Fibroblast of villous mesenchyme (primary cell): ENCODE measurements at places on chromosomes 5 and 9. TPM values are rescaled to one million over a fixed set of nuclear protein-coding genes. Genes with fewer than 3 reads are reported as not detected.

- no peak for DNase-seq
These were observed 84.6 kb downstream of the ANKRD55 start for GRCh38 chr5:56148453-56148971.

GRCh38 chr5:71587766-71588532 lies 809 bp downstream of the MCCC2 start:
- DNase-seq = peak; percentile 28

GRCh38 chr5:683551-684481 lies 9.3 kb downstream of the TPPP start:
- no peak for DNase-seq

- DNase-seq = no peak
These were observed 188.3 kb downstream of the GABBR2 start for GRCh38 chr9:98520221-98520960.

- no peak for DNase-seq
These were observed 18.3 kb upstream of the PHYHD1 start for GRCh38 chr9:128902351-128903078.

DNA sequence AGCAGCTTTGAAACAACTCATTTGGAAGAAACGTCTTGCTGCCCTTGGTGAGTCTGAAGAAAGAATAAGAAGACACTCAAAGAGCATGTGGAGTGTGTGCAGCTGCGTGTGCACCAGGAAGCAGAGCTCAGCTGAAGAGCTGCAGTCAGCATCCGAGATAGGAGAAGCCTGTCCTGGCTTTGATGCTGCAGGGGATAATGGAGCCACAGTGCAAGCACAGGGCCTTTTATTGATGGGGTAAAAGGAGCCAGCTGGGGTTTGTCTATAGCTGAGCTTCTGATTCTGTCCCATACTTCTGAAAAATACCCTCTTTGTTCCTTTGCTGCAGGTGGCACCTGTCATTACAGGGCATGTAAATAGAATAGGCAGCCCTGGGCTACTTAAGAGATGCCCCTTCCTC lies 375.7 kb upstream of the ZNF462 start:
- DNase-seq = no peak

GRCh38 chr9:18741359-18741758 lies 267.4 kb downstream of the ADAMTSL1 start:
- no peak for DNase-seq

DNA sequence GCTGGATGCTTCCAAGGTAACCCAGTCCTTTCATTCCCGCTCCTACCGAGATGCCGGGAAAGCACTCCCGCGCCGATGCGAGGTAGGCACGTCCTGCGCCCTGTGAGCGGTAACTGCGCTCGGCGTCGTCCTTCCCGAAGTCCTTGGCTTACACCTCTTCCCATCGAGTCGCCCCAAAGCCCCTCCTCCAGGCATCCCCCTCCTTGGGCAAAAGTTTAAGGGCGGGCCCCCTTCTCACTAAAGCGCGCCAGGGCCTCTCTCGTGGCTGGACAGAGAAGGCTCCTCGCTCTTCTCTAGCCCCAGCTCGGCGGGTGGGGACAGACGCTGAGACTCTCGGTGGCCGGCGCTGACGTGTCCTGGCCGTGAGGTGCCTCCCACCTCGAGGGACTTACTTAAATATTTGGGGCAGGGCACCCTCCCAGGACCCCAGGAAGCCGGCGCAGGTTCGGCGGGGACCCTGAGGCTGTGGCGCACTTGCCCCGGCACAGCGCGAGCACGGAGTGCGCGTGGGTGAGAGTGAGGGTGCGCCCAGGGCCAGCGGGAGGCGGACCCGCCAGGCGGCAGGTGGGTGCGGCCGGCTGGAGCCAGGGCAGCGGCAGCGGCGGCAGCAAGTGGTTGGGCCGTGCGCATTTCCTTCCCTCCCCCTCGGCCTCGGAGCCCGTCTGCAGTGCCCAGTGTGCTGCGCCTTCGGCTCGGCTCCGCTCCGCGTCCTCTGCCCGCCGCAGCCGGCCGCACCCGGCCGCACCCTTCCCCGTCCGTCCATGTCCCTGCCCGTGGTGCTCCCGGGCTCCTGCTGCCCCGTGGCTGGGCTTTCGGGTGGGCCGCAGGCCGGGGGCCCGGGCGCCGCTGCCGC lies at the start of gene ENTREP1:
Gene ENTREP1 (plus strand): TSS at position 667 of the 853 bp plus-strand sequence. CDS start 95 bp downstream, at position 762.
- peak; percentile 8 for DNase-seq

Gene SPARC
- total RNA-seq = 1,969 and 2,230 TPM in 2 replicates

Gene SLC36A3
- total RNA-seq = not detected in 2 replicates

Gene CTSL
- total RNA-seq = 156 and 163 TPM in 2 replicates

Gene ZDHHC11
- total RNA-seq = 0.64 and 0.86 TPM in 2 replicates

Gene TAF1L
- under 0.01 TPM in 1 of 2 replicates, not detected in the other for total RNA-seq

Gene NPR3
- 2.9 and 6.5 TPM in 2 replicates for total RNA-seq
